Stimulated activated CD4-positive, alpha-beta T cell treated with anti-CD3 and anti-CD28 coated beads, Interleukin-1b, Interleukin-23, amount 100 ng/mL, for 1 hour (primary cell): ENCODE measurements at places on chromosomes 5 and 9.

GRCh38 chr5:95909738-95910137 lies 51.9 kb downstream of the ELL2 start:
- no peak for DNase-seq

- DNase-seq: no peak
Measured at GRCh38 chr5:95022967-95023695, 261.8 kb downstream of the MCTP1 start.

- DNase-seq: no peak
Measured at GRCh38 chr5:94694671-94695070, 76.2 kb downstream of the SLF1 start.

DNA sequence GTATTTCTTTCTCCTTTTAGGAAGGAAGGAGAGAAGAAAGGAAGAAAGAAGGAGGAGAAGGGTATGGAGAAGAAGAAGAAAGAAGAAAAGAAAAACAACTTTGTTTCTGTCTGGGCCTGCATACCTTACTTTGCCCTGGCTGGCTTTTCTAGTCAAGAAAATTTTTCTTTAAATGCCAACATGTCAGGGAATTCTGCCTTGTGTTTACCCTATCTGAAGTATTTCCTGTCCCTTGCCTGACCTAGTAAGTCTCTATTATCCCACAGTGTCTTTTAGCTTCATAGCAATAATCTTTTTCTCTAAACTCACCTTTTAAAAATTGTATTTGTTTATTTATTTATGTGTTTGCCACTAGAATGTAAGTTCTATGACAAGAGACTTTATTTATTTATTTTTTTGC lies 1864.1 kb downstream of the EFNA5 start:
- DNase-seq: no peak

GRCh38 chr9:18756712-18757125 lies 276.3 kb downstream of the SAXO1 start:
- DNase-seq: no peak

GRCh38 chr9:96130970-96131369 lies 171.0 kb downstream of the HSD17B3 start:
- DNase-seq: no peak

- no peak for DNase-seq
Measured at GRCh38 chr5:68435611-68436010, 220.1 kb downstream of the PIK3R1 start.

DNA sequence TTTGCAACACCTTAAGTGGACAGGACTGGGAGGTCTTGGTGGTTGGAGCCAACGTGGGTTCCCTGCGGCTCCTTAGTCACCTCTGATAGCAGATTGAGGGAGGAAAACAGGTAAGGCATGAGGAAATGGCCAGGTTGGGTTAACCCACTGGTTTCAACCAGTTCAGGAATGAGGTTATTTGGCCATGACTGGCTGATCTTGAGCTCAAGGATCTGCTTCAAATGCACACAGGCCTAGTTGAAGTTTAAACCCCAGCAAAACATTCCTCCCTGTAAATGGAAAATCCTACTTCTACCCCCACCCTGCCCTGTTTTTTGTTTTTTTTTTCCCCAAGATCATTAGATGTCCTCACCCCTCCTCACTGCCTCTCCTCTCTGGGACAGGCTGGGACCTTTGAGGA lies 3.2 kb upstream of the NUP214 start:
- DNase-seq: no peak

GRCh38 chr5:10828241-10828640 lies 67.2 kb upstream of the DAP start:
- no peak for DNase-seq
